Left ventricle myocardium inferior (tissue), 1 donor: ENCODE measurements at places on chromosomes 1 and 21. TPM values are rescaled to one million over a fixed set of nuclear protein-coding genes. Genes with fewer than 3 reads are reported as not detected.

DNA sequence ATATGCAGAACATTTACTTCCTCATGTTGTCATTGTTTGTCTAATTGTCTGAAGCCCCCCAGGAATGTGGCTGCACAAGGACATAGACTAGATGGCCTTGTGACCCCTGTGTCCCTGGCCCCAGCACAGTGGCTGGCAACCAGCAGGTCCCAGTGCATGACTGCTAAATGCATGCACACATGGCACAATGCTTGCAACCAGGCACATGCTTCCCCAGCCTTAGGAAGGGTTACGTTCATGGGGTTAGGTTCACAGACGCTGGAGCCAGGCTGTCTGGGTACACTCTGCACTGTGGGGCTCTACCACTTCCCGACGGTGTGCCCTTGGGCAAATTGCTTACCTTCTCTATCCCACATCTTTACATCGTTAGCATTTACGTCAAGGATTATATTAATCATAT is 21.2 kb upstream of the CLIC6 start:
- DNase-seq, result no peak

- DNase-seq, result no peak
Measured at GRCh38 chr1:180842052-180842451, 70.6 kb upstream of the KIAA1614 start.

- no peak for DNase-seq
Measured at GRCh38 chr1:187244623-187245022, 415.9 kb downstream of the PLA2G4A start.

DNA sequence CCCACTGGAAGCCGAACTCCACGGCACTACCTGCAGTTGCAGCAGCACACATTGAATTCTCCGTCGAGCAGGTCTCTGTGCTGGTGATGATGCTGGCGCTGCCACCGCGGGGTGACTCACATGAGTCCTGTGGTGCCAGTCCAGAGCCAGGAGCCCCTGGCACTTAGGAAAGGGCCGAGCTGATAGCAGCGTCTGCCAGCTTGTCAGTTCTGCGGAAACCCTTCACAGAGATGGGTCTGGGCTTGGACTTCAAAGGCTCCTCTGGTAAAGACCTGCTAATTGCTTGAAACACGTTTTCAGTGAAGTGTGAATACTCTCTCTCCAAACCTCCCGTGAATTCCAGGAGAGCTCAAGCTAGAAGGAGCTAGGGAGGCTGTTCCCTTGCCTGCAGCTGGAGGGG is 92.2 kb downstream of the GRIK3 start:
- no peak for DNase-seq

GRCh38 chr1:206477581-206478380 is 7.5 kb downstream of the IKBKE start:
- no peak for DNase-seq

GRCh38 chr1:6899621-6900020 is 114.4 kb downstream of the CAMTA1 start:
- DNase-seq, result no peak

DNA sequence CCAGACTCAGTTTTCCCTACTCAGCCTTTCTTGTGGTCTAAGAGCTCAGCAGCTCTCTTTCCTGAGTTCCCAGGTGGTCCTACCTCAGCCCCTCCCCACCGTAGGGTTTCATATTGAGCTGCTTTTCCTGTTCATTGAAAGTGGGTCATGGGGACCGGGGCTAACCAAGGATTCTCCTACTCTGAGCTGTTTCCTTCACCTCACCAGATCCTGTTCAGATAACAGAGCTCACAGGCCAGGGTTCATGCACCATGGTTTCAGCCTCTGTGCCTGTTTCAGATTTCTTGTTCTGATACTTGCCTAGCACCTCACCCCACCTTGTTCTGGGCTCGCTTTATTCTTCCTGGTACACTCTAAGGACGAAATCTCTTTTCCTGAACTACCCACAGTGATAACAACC is 8.5 kb downstream of the UBQLN4 start:
- no peak for DNase-seq

DNA sequence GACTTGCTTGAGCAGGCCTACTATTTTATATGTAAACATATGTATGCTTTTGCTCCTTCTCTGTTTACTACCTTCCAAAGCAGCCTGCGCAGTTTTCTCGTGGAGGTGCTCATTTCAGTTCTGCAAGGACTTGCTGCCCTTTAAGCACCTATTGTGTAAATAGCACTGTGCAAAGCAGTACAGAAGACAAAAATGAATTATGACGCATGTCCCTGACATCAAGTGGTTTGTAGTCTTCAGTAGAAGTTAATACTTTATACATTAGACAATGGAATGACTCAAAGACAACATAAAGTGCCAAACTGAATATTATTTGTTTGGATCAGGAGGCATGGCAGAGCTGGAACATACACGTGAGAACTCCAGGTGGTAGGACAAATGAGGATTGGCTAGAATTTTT is 611.7 kb downstream of the LMO4 start:
- DNase-seq, result no peak

- DNase-seq, result no peak
Measured at GRCh38 chr1:116777831-116778830, 23.9 kb downstream of the CD2 start.

DNA sequence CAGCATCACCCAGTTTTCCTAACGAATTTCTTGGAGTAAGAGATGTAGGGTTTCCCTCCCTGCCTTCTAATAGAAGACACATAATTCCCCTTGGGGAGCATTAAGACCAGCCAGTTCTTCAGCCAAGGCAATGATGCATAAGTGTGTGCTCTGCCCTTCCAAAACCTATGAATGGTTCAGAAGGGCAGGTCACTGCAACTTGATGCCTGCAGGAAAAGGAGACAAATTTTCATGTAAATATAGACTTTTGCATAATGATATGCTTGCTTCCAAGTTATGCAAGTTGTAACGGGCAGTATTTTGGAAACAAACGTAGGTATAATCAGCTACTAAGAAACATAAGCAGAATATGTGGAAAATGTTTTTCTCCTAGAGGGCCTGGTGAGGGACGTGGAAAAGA is 31.6 kb downstream of the PTGS2 start:
- no peak for DNase-seq

GRCh38 chr1:209409780-209410179 is 173.7 kb upstream of the CAMK1G start:
- no peak for DNase-seq

GRCh38 chr1:208880433-208881100 is 636.4 kb upstream of the PLXNA2 start:
- DNase-seq, result no peak

- no peak for DNase-seq
Measured at GRCh38 chr1:235004840-235005391, 123.7 kb downstream of the TOMM20 start.

DNA sequence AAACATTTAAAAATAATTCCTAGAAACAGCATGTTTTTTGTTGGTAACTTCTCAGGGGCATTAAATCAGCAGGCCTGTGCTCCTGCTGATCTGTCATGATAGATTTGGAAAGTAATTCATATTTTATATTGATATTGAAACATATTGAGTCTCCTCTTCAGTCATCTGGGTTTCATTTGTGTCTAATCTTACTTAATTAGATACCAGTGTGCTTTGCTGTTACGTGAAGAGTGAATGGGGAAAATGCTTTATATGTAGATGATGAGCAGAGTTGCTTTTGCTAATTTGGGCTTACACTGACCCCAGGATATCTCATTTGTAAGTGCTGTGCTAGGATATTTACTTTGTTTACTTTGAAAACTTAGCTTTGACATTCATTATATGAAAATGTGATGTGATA is 45.9 kb downstream of the CHRM3 start:
- no peak for DNase-seq

DNA sequence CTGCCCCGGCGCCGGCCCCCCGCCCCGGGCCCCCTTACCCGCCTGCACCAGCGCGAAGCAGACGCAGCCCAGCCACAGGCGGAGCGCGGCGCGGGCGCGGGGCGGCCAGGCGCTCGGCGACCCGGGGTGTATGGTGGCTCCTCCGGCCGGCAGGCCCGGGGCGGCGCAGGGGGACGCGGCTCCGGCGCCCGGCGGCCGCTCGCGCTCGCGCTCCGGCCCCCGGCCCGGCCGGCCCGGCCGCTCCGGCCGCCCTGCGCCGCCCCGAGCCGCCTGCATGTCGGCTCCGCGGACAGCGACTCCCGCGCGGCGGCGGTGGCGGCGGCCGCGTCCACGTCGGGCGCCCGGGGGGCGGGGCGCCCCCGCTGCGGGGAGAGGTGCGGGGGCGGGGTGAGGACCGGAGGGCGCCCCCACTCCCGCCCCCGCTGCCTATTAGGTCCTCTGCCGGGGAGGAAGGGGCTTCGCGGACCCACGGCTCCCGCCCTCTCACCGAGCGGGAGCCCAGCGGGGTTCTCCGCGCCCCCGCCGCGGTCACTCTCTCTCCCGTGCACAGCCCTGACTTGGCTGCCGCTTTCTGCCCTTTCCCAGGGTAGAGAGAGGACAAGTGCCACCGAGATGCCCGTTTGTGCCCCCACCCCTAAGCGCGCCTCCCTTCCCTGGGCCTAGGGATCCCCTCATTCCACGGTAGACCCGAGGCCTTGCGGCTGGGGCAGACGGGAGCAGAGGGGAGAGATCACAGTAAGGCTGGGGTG is at the start of gene FNDC5:
Gene FNDC5 (minus strand): TSS at position 298 of the 749 bp plus-strand sequence.
- peak; percentile 36 for DNase-seq

DNA sequence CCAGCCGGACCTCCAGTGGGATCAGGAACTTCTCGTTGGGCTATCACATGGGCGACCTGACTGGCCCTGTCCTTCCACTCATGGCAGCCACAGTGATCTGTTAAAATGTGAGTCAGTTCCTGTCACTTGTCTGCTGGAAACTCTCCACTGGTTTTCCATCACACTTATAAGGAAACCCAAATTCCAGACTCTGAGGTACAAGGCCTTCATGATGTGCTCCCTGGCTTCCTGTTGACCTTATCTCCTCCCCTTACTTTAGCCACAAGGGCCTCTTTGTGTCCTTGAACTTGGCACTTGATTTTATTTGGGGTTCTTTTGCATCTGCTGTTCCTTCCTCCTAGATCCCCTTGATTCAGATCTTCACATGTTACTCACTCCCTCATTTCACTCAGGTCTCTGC is 96.8 kb downstream of the TENT5C start:
- DNase-seq, result no peak

DNA sequence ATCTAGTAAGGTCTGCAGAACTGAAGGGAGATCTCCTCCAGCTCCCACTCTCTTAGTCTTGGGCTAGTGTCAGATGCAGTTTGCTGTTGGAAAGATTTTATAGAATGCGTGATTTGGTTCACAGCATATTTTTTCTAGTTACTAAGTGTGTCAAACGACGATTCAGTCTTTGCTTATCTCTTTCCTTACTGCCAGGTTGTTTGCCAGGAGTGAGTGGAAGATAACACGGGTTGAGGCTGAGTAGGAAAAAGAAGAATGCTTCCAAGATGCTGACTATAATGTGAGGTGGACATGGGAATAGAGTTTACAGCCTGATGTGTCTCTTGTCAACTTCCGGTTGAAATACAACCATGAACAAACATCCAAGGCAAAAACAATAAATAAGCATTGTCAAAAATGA is 141.4 kb downstream of the GDAP2 start:
- DNase-seq, result no peak

GRCh38 chr1:116690849-116691406 is 23.4 kb upstream of the IGSF3 start:
- no peak for DNase-seq

- DNase-seq, result no peak
Measured at GRCh38 chr1:227775841-227776240, 39.6 kb upstream of the PRSS38 start.

GRCh38 chr1:65527190-65527589 is 106.7 kb downstream of the LEPR start:
- DNase-seq, result no peak

GRCh38 chr1:111203681-111204200 is 3.3 kb upstream of the DENND2D start:
- peak; percentile 72 for DNase-seq

- DNase-seq, result no peak
Measured at GRCh38 chr1:78143152-78143551, 97.4 kb downstream of the GIPC2 start.

GRCh38 chr1:191643060-191643459 is 515.2 kb upstream of the RGS18 start:
- no peak for DNase-seq

GRCh38 chr1:183374825-183375224 is 43.4 kb downstream of the NMNAT2 start:
- no peak for DNase-seq

The SYCP1 gene
- not detected for total RNA-seq

The CFAP107 gene
- not detected for total RNA-seq

The F5 gene
- total RNA-seq, result 14.7 TPM

The ACTN2 gene
- 2,454 TPM for total RNA-seq

The CFHR3 gene
- not detected for total RNA-seq

The WNT9A gene
- total RNA-seq, result 4.8 TPM

The PDZK1IP1 gene
- total RNA-seq, result not detected

The FAM76A gene
- total RNA-seq, result 9.9 TPM

The AKIRIN1 gene
- 61.5 TPM for total RNA-seq

The CRP gene
- total RNA-seq, result not detected

The TMEM81 gene
- 3.1 TPM for total RNA-seq

The S100A3 gene
- 0.36 TPM for total RNA-seq
